Mesothelial cell of epicardium (in vitro differentiated cells): ENCODE measurements at places on chromosomes 1 and 21. TPM values are rescaled to one million over a fixed set of nuclear protein-coding genes. Genes with fewer than 3 reads are reported as not detected.
A peak's percentile ranks its signal among the peaks of the same experiment; 100 is the strongest.

The CFHR5 gene
- total RNA-seq: not detected in 3 replicates

The FHAD1 gene
- total RNA-seq: 1.0 to 1.3 TPM (median 1.1 TPM) in 3 replicates

The COL9A2 gene
- 45.8 to 50.3 TPM (median 49.9 TPM) in 3 replicates for total RNA-seq

The ADAMTSL4 gene
- total RNA-seq: 16.1 to 18.0 TPM (median 16.6 TPM) in 3 replicates

The MAP1LC3C gene
- 0.42 to 0.77 TPM in 2 of 3 replicates, not detected in the other for total RNA-seq

The ESRRG gene
- total RNA-seq: 11.0 to 12.7 TPM (median 11.9 TPM) in 3 replicates

The ADPRS gene
- 31.6 to 33.3 TPM (median 32.6 TPM) in 3 replicates for total RNA-seq

DNA sequence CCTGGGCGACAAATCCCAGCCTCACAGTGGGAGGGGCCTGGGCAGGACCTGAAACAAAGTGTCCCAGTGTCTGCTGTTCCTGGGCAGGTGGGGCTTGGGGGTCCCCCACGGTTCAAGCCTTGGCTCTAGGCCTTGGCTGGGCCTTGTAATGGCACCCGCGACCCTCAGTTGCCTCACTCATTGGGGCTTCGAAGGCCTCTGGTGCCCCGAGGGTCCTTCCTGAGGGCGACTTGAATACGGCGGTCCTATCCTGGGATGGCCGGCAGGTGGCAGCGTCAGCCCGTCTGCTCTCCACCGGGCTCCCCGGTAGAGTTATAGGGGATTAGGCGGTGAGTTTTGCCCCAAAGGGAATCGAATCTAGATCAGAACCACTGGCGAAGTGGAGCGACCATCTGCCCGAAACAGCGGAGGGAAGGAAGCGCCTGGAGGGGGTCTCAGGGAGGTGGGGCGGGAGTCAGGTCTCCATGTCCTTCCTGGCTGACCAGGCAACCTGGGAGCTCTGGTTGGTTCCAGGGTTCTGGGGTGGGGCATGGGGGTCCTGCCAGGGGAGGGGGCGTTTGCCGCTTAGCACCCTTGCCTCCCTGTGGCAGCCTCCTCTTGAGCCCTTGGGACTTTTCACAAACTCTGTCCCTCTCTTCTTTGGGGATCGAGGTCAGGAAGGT is 2.1 kb upstream of the PEX10 start:
- DNase-seq: peak; percentile 75

DNA sequence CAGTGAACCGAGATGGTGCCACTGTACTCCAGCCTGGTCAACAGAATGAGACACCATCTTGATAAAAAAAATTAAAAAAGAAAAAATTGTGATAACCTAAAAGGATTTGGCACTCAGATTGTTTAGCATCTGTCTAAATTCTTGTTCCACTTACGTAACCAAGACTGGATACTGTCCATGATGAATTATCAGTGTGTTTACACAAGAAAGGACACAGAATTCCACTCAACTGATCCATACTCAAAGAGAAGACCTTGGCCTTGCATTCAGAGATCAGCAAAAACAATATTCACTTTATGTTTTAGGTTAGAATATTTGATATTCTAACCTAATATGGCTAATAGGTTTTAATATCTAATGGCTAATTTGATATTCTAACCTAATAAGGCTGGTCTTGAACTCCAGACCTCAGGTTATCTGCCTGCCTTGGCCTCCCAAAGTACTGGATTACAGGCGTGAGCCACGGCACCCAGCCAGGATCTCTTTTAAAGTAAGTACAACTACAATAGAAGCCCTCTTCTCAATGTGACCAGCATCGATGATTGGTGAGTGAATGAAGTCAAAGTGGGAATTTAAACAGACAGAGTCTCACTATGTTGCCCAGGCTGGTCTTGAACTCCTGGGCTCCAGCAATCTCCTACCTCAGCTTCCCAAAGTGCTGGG is 43.1 kb upstream of the COX20 start:
- no peak for DNase-seq

DNA sequence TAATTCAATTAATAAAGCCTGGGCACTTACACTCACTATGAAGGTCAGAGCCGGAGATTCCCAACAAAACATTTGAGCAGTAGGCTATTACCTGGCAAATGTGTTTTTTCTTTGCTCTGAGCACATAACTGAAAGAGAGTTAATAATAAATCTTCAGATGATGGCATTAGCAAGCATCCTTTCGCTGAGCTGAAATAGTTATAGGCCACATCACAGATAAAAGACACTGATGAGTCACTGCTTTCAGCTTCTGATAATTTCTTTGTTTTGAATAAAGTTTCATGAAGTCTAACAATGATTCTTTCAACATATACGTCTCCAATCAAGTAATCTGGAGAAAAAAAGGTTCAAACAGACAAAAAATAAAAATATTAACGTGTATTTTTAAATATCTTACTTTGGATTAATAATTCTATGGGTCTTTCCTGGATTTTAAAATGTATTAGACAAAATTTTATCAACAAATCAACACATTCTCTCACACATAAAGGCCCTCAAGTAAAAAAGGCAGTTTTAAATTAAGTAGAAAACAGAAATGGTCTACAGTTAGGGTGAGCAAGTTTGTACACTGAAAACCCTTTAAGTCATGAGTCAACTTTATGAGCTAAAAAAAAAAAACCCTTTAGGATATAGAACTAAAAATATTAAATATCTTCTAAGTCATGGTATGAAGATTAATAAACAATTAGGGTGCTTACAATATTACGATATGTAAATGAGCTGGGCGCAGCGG is 33.1 kb downstream of the LTN1 start:
- DNase-seq: no peak

- DNase-seq: no peak
These were observed 3.6 kb upstream of the AHCYL1 start for GRCh38 chr1:109981004-109981335.

DNA sequence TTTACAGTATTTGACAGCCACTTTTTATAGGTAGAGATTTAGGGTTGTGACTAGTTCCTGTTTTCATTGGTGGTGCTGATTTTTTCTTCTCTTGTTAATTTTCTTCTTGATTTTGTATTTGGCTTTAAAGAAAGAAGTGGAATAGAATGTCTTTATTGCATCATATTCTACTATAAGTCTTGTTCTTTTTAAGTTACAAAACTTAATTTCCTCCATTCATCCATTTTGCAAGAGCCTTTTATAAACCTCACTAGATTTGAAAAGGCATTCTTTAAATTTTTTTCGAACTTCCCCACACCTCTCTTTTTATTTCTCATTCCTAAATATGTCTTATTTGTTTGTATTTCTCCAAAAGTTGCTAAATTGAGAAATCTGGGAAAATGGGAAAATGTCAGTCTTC is 1368.6 kb upstream of the ADGRL4 start:
- DNase-seq: no peak

DNA sequence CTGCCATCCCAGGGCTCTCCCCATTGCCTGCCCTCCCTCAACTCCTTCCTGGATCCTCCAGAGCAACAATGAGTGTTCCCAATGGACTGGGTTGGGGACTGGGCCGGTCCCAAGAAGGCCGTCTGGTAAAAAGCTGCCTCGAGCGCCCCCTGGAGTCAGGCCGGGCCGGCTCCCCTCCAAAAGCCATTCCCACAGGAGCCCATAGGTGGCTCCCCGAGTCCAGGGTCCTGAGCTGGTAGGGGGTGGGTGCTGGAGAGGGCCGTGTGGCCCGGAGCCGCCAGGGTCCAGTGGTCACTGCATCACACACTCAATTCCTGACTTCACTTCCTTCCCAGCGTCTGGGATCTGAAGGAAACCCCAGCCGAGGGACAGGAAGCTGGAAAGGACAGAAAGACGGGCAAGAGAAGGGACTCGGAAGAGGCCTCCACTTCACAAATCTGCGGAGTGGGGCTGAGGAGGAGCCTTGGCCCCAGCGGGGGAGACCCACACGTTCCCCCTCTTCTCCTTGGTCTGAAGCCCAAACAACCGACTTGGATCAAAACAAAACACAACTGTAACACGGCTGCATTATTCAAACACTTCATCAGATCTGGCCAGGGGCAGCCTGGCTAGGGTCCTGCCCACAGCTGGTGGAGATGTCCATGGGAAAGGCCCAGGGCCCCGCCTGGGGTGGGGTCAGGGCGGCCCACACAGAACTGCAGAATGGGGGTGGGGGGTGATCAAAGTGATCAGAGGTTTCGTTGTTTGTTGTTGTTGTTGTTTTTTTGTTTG is 10.9 kb upstream of the ALDH4A1 start:
- DNase-seq: peak; percentile 53

DNA sequence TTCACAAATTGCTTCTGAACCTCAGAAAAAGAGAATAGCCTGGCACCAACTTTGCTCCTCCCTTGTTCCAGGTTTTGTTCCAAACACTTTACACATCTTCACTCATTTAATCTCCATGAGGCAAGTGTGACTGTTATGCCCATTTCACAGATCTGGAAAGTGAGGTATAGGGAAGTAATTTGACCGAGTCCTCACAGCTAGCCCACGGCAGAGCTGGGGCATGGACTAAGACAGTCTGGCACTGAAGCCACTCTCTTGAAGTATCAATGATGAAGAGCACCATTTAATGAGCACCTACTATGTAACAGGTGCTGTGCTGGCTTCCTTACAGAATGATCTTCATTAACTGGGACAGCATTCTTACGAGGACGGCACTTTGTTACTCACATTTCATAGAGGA is 19.0 kb downstream of the C1QB start:
- no peak for DNase-seq

DNA sequence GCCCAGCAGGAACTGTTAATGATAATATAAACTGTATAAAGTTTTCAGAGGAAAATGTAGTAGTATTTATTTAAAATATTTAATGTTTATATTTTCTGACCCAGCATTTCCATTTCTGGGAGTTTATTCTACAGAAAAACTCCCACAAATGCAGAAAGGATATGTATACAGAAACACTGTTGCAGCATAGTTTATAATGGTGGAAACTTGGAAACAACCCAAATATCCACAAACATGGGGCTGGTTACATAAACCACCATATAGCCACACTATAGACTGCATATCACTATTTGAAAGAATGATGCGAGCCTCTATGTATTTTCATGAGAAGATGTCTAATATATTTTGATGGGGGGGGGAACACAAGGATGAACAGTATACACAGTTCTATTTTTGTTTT is 31.5 kb upstream of the KCNN3 start:
- DNase-seq: no peak

DNA sequence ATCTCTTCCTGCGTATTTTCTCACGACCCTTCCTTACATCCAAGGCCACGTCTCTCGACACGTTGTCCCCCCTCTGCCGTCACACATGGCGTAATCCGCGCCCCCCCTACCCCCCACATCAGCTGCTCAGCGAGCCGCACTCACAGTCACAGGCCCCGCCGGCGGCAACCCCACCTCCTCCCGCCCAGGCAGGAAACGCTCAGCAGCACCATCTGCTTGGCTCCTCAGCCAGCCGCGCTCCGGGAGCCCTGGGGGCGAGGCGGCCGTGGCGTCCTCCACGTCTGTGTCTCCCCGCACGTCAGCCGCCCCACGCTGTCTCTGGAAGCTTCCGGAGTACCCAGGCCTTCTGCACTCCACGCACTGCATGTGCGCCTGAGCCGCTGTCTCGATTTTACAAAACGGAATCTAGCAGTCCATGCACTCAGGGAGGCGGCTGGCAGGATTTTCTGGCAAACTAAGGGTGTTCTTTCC is 64.6 kb downstream of the SIK1 start:
- no peak for DNase-seq

DNA sequence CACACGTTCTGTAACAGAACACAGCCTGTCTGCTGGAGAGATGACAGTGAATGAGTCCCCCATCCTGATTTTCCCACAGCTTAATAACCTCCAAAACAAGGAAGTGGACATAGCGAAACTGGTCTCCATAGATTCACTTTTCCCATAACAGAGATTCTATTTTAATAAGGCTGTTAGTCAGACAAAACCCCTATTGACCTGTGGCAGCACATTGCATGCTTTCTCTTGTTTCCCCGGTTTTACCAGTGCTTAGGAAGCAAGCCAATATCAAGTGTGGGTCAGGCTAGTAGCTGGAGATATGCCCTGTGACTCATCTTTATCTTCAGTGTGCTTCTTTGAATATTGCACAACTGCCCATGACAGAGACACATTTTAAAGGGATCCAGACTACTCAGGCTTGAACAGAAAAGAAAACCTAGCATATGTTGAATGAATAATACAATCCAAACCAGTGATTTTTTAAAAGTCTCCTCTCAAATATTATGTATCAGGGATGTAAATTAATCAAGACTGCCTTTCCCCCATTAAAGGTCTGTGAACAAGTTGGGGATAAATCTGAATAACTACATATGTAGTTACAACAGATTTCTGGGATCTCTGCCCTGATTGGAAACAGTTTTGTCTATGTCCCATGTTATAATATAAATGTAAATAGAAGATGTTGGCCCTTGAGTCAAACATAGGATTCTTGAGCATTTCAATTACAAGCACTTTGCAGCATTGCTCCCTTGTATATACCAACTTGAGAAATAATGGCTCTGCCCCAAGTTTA is 11.9 kb upstream of the CLDN8 start:
- DNase-seq: no peak

GRCh38 chr1:197465528-197466327 is 197.7 kb downstream of the CRB1 start:
- no peak for DNase-seq

DNA sequence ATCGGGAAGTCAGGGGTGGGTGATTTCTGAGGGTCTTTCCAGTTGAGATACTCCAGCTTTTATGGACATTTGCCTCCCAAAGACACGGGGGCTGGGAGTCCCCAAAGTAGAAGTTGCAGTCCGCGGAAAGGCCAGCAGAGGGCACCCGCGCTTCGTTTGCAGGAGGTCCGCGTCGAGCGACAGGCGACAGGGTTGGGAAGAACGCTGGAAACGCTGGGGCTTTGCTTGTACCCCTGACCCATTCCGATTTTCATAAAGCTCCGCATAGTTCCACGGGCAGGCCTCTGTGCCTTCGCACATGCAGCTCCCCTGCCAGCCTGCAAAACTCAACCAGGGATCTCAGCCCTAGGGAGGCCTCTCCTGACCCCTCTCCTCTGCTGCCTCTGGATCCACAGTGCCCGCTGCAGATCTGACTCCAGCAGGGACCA is 44.2 kb upstream of the LAPTM5 start:
- DNase-seq: peak; percentile 95

GRCh38 chr1:62977366-62977765 is 193.4 kb downstream of the ATG4C start:
- DNase-seq: no peak

DNA sequence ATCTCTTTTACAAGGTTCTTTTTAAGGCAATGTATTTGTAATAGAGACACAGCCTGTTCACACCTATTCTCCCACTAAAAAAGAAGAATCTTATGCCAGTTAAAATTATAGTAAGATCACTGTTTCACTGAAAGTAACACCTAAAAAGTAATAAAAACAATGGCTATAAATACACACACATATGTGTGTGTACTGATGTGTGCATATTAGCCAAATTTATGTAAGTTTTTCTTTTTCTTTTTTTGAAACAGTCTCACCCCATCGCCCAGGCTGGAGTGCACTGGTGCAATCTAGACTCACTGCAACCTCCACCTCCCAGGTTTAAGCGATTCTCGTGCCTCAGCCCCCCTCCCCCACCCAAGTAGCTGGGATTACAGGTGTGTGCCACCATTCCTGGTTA is 56.8 kb upstream of the SLC30A10 start:
- DNase-seq: no peak

GRCh38 chr1:236400061-236400603 is 6.0 kb downstream of the EDARADD start:
- DNase-seq: no peak

- DNase-seq: peak; percentile 52
These were observed 1.1 kb downstream of the AKT3 start for GRCh38 chr1:243848858-243849420.
